H1 (cell line): ENCODE measurements at places on chromosomes 11 and 22. TPM values are rescaled to one million over a fixed set of nuclear protein-coding genes. Genes with fewer than 3 reads are reported as not detected.

Gene MRE11
- 40.1 and 43.4 TPM in 2 replicates for total RNA-seq

GRCh38 chr11:17986007-17986710 lies 26.7 kb downstream of the SERGEF start:
- no peak for DNase-seq

- DNase-seq, result no peak
These were observed 133.5 kb downstream of the CNTN5 start for GRCh38 chr11:99154277-99154676.

Gene MB
- not detected in 2 replicates for total RNA-seq

Gene APBB1
- total RNA-seq, result 23.6 and 23.9 TPM in 2 replicates

DNA sequence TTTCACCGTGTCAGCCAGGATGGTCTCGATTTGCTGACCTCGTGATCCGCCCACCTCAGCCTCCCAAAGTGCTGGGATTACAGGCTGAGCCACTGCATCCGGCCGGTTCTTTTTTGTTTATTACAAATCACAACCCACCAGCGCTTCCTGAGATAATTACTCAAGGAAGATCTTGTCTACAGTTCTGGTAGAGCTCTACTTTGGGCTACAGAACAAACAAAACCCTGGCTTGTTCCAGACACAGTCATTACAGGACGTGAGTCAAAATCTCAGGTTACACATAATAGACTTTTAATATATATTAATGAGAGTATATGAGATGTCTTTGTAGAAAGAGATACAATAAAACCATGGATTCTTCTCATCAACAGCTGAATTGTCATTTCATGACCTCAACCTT lies 42.8 kb upstream of the NUP50 start:
- DNase-seq, result no peak

DNA sequence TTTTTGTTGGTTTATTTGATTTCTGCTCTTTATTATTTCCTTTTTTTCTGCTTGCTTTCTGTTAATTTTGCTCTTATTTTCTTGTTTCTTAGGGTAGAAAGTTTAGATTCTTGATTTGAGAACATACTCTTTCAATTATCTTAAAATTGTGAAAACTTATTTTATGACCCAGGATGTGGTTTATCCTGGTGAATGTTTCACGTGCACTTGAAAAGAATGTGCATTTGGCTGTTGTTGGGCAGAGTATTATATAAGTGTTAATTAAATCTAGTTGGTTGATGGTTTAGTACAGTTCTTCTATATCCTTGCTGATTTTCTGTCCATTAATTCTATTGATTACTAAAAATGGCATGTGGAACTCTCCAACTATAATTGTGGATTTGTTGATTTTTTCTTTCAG lies 66.9 kb upstream of the NARS2 start:
- no peak for DNase-seq

- DNase-seq, result no peak
These were observed 56.2 kb downstream of the CTSC start for GRCh38 chr11:88281317-88281712.

- no peak for DNase-seq
These were observed 20.5 kb downstream of the CAPRIN1 start for GRCh38 chr11:34072041-34072440.

DNA sequence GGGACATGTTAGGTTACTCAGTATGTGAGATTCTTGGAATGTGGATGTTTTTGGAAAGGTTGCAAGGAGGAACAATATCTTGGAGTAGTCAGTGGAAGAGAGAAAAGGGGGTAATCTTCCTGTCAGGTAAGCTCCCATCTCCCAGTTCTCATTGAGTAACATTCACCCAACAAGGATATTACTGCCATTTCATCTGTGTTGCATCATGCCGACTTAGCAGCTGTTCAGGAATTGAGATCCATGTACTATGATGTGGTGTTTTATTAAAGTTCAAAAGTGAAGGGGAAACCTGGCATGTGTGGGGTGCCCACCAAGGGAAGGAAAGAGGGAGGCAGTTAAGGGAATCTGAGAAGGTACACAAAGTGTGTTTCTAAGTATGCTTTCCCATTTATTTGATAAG lies 58.4 kb upstream of the RASSF10 start:
- DNase-seq, result no peak

Gene CCDC89
- not detected in 2 replicates for total RNA-seq

GRCh38 chr11:128924510-128925249 lies 18.0 kb downstream of the TP53AIP1 start:
- DNase-seq, result no peak

GRCh38 chr11:118619444-118620197 lies 12.2 kb downstream of the PHLDB1 start:
- no peak for DNase-seq

Gene LMO2
- 2.0 and 2.7 TPM in 2 replicates for total RNA-seq

Gene SLC22A9
- total RNA-seq, result not detected in 2 replicates

Gene MMP8
- total RNA-seq, result not detected in 2 replicates

DNA sequence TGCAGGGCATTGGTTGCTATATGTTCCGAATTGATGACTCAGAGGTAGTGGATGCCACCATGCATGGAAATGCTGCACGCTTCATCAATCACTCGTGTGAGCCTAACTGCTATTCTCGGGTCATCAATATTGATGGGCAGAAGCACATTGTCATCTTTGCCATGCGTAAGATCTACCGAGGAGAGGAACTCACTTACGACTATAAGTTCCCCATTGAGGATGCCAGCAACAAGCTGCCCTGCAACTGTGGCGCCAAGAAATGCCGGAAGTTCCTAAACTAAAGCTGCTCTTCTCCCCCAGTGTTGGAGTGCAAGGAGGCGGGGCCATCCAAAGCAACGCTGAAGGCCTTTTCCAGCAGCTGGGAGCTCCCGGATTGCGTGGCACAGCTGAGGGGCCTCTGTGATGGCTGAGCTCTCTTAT lies 5.4 kb upstream of the TTC36 start:
- DNase-seq, result no peak

- DNase-seq, result no peak
These were observed 162.0 kb downstream of the DSCAML1 start for GRCh38 chr11:117634756-117635603.

Gene CRYBA4
- total RNA-seq, result 0.67 and 1.5 TPM in 2 replicates

DNA sequence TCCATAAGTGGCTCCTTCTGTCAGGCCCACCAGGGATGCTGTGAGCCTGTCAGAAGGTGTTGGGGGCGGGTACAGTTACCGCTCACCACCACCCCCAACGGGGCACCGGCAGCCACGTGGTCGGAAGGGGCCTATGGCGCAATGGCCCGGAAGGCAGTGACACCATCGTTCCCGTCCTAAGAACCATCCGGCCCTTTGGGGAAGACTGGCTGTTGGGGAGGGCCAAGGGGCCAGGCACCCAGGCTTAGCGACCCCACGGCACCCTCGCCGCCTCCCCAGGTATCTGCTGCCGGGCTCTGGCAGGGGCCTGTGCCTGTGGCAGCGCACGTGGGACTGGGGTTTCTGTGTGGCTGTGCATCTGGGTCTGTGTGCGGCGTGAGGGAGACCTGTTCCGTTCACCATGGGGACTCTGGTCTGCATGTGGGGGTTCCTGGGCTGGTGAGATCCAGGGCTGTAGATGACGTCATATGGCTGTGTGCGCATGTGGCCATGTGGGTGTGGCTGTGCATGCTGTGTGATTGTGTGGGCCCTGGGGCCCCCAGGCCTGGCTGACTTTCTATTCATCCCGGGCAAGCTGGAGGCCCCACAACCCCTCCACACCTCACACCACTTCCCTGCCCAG lies 717 bp downstream of the OSM start:
- no peak for DNase-seq

Gene ROBO4
- total RNA-seq, result not detected in 2 replicates

DNA sequence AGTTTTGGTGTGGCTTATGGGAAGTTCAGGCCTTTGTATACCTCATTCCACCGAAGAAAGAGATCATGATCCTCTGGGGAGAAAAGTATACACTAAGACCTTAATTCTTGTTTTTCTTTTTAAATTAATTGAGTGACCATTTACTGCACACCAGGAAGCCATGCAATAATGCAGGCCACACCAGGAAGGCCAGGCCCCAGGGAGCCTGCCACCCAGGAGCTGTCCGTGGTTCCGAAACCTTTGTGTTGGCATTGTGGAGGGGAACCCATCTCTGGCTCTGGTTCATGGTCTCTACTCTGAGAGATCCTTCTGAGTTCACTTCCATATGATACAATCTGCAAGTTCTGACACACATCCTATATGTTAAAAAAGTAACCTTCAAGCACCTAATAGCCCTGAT lies 291.8 kb downstream of the MIAT start:
- DNase-seq, result no peak

Gene NNMT
- not detected in 2 replicates for total RNA-seq

GRCh38 chr11:110019675-110020074 lies 73.5 kb upstream of the ZC3H12C start:
- DNase-seq, result no peak

Gene CLDN25
- total RNA-seq, result not detected in 2 replicates

Gene KRTAP5-10
- total RNA-seq, result not detected in 2 replicates

GRCh38 chr22:28450109-28450508 lies 229.5 kb downstream of the TTC28 start:
- DNase-seq, result no peak

DNA sequence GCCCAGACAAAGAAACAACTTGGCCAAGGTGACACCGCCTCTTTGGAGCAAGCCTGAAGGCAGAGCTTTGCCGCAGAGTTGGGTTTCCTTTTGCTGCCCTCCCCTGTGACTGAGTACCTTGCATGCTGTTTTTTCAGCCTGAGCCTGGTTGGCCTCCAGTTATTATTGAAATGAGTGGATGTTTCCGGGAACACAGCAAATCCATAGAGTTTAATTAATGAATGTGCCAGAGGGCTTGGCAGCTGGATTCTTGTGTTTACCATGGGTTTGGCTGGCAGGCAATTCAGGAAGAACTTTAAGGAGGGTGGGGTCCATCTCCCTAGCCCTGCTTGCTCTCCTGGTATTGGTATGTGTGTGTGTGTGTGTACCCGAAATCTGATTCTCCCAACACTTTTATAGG lies 65.6 kb upstream of the CRYBB3 start:
- no peak for DNase-seq
